ENCODE measurements at places on chromosomes 12 and 14.
A peak's percentile ranks its signal among the peaks of the same experiment; 100 is the strongest.

DNA sequence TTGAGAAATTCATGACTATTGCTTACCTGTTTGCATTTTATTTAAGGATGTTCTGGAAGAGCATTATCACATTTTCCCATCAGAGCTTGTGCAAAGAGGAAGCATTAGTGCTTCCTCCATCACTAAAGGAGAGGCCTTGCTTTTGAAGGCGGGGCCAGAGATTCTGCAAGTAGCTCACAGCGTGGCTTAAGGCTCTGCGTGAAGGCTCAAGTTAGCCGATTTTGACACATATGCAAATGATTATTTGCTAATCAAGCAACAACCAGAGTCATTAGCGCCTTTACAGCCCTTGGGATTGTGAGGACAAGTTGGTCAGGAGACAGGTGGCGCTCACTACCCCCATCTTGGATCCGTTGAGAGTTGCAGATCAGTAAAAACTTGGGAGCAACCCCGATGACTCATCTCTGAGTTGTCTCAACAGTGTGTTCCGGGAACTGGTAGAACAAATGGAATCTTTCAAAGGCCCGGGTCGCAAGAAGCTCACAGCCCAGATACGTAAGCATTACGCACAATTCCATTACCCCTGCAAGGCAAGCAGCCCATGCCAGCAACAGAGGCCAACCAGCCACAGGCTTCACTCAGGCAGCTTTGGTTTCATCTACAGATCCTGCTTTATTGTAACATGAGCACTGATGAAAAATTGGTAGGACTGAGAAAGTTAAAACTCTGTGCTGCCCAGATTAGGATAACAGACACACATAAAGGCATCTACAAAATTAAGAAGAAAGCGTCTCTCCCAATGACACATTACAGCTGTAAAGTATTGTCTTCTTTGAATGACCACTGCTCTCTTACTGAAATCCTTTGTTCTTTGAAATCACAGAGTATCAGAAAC is 34.9 kb upstream of the SPTSSA start:
- DNase-seq: no peak

- no peak for DNase-seq
Measured at GRCh38 chr12:119692997-119693396, 25.1 kb downstream of the PRKAB1 start.

GRCh38 chr14:73633116-73634010 is 11.4 kb upstream of the DNAL1 start:
- DNase-seq: peak; percentile 47

- DNase-seq: no peak
Measured at GRCh38 chr12:107318556-107318805, 225.1 kb upstream of the CRY1 start.

DNA sequence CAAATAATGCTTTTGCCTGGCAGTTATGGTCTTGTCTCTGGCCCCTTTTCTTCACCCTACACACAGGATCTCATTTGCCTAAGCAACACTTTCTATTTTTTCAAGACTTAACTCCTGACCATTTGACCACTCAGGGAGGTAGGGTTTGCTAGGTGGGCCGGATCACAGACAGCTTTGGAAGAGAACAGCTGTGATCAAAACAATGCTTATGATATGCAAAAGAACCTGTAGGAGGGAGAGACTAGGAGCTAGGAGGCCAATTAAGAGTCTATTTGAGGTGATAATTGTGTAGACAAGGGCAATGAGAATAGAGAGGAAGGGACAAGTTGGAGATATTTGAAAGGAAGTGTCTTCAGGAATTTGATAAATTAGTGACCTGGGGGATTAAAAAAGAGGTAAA is 12.3 kb upstream of the DACT1 start:
- no peak for DNase-seq

DNA sequence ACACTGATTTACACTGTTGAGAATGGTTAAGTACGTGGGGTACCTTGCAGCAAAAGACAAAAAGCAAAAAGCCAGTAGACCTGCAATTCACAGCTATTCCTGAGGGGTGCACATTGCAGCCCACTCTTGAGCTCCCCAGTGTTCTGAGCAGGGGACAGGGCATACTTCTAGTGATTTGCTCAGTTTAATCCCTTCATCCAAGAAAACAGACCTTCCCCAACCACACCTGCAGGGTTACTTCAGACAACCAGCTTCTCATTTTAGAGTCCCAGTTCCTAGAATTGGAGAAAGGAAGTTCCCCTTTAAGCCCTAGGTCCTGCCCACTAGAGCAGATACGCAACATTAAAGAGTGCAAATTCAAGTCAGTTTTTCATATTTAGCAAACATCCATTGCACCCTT is 3.6 kb upstream of the WSB2 start:
- no peak for DNase-seq

DNA sequence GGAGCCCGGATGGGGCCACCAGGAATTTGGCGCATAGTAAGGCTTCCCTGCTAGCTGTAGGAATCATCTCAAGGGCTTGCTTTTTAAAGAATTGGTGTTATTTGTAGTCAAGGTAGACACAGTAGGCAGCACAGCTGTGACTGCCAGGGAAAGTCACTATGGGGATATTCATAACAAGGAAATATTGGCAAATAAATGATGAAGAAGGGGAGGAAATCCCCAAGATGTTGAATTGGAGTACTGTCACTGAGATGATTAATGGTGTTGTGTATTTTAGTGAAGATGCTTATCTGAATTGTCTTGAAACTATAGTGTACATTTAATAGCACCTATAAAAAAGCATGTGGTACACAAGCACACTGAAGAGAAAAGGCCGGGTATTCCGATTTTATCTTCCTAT is 118.9 kb downstream of the NPAS3 start:
- DNase-seq: no peak

DNA sequence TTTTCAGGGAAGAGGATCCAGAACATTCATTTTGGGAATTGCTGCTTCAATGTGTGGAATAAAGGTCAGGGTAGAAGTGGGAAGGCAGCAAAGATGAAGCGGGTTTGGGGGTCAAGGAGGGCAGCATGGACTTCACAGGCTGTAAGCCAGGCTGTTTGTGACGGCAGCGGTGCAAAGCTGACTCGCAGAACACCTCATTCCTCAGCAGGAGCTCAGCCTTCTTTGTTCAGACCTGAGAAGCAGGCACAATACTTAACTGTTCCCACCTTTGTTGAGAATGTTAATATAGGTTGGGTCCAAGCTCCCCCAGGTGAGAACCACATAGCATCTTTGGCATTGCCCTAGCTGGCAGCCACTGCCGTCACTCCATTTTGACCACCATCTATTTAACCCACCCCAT is 16.7 kb downstream of the GRIN2B start:
- no peak for DNase-seq

DNA sequence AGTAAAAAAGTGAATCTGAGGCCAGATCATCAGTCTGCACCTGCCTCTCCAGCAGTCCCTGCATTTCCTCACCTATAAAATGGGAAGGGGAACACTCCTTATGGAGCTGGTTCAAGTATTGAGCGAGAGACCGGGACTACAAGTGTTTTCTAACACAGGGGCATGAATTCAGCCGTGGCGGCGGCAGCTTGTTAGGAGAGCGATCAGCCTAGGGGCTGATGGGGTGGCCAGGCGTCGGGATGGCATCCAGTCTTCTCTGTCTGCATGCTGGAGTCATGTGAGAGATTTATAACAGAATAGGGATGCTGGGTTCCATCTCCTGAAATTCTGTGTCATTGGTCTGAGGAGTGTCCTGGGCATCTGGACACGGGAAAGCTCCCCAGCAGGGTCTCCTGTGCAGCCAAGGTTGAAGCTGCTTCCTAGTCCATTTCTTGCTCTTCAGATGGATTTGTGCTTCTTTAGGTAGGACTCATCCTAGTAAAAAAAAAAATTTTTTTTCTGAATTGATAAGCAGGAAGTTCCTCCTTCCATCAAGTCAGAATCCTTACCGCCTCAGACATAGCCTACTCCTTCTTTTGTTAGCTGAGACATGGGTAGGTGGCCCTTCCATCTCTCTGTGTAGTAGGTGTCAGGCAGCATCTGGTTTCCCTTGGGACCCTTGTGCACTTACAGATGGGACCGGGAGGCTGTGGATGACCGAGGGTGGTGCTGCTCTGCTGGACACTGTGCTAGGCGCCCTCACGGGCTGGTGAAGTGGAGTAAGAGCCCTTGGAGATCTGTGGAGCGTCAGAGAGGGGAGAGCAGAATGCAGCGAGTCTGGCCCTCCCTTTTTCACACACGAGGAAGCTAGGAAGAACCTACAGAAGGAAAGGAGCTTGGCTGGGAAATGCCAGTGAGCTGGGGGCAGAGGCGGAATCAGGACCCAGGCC is 146.7 kb downstream of the TSPAN9 start:
- DNase-seq: no peak

DNA sequence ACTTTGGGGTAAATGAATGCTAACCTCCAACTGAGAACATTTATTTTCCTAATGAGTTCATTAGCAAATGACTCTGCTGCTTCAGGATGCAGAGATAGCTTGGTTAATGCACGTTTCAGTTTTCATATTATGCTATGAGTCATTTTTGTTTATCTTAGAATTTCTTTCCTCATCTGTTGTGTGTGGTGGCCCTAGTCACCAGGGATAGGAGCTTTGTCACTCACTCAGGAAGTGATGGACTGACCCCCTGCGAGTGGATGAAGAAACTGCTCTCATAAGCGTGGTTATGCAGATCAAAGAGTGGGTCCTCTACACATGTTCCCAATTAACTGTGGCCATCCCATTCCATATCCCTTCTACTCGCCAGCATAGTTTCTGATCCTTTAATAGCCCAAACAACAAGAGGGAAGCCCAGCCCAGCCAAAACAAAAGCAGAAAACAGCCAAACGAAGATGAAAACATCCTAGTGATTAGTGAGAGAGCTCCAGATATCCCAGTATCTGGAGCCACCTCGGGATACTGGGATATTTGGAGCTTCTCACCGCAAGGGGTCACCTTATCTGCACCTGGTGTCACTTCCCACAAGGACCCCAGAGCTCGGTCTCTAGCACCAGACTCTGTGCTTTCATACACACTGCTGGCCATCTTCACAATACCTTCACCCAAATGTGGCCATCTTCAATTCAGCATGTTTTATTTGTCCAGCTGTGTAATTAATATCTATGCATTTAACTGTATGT is 8.6 kb downstream of the TC2N start:
- no peak for DNase-seq

GRCh38 chr12:101305226-101305779 is 25.4 kb downstream of the UTP20 start:
- no peak for DNase-seq

DNA sequence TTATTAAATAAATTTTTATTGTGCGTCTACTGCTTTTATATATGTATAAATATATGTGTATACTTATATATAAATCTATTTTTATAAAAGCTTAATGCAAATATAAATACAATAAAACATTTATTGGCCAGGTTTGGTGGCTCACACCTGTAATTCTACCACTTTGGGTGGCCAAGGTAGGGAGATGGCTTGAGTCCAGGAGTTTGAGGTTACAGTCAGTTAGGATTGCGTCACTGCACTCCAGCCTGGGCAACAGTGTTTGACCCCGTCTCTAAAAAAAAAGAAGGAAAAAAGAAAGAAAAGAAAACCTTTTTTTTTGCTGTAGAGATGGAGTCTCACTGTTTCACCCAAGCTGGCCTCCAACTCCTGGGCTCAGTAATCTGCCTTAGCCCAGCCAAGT is 20.9 kb downstream of the ACTR6 start:
- DNase-seq: no peak

- no peak for DNase-seq
Measured at GRCh38 chr14:69004731-69005431, 25.8 kb upstream of the ACTN1 start.

DNA sequence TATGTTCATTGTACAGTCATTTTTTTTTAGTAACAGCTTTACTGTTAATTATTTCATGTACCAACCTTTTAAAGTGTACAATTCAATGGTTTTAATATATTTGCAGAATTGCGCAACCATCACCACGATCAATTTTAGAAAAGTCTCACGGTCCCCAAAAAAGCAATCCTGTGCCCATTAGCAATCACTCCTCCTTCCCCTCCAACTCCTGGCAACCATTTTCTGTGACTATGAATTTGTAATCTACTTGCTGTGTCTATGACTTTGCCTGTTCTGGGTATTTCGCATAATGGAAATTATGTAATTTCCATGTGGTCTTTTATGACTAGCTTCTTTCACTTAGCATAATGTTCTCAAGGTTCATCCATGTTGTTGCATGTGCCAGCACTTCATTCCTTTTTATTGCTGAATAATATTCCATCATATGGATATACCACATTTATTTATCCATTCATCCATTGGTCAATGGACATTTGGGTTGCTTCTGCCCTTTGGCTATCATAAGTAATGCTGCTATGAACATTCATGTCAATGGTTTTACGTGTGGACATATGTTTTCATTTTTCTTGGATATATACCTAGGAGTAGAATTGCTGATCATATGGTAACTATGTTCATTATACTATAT is 9.9 kb downstream of the KICS2 start:
- DNase-seq: no peak

GRCh38 chr12:81468206-81468605 is 290.9 kb downstream of the PPFIA2 start:
- no peak for DNase-seq

Data from activated CD4-positive, alpha-beta T cell treated with anti-CD3 and anti-CD28 coated beads for 24 hours (primary cell).